Stimulated activated CD4-positive, alpha-beta T cell treated with anti-CD3 and anti-CD28 coated beads, TNF-alpha, amount 100 ng/mL, for 1 hour (primary cell): ENCODE measurements at places on chromosomes 5 and 9.

DNA sequence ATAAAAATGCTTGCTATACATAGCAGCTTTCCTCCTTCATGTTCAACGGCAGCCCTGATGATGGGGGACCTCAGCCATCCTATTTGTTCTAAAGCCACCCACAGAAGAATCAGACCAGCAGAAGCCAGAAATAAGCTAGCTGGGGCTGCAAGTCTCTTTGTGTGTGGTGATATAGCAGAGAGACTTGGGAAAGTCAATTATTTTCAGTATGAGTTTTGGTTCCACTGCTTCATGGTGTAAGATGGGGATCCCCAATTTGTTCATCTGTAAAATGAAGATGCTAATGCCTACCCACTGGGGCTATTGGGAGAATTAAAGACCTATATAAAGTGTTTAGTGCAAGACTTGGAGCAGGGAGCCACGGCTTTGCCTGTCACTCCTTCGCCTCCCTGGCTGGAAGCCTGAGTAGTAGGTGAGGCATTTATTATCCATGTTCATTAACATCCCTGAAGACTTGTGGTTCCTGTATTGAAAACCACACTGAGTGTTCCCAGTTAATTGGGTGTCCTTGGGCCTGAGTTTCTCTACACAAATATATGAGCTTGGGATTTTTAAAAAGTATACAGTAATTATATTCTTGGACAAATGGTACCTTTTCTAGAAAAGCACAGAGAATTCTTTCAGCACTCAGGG lies 210.1 kb upstream of the SLC24A2 start:
- no peak for DNase-seq

- no peak for DNase-seq
Observed at GRCh38 chr5:126122942-126123341, 300.3 kb upstream of the GRAMD2B start.

DNA sequence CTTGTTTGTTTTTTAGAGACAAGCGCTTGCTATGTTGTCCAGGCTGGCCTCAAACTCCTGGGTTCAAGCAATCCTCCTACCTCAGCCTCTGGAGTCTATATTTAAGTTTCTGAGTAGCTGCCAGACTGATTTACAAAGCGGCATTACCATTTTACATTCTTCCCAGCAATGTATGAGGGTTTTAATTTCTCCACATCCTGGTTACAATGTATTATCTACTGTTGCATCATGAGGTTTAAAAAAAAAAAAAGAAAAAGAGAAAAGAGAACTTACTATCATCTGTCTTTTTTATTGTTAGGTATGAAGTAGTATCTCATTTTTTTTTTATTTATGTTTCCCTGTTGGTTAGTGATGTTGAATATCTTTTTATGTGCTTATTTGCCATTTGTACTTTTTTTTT lies 18.9 kb upstream of the CLINT1 start:
- DNase-seq = no peak

- DNase-seq = no peak
Observed at GRCh38 chr5:136907371-136907770, 542.0 kb upstream of the TRPC7 start.

GRCh38 chr5:179533907-179534306 lies 16.4 kb upstream of the RUFY1 start:
- DNase-seq = no peak

- no peak for DNase-seq
Observed at GRCh38 chr9:128886211-128886891, 4.4 kb downstream of the LRRC8A start.

- no peak for DNase-seq
Observed at GRCh38 chr9:131144201-131144600, 18.8 kb downstream of the NUP214 start.

GRCh38 chr9:15135164-15135792 lies 171.7 kb downstream of the TTC39B start:
- no peak for DNase-seq

DNA sequence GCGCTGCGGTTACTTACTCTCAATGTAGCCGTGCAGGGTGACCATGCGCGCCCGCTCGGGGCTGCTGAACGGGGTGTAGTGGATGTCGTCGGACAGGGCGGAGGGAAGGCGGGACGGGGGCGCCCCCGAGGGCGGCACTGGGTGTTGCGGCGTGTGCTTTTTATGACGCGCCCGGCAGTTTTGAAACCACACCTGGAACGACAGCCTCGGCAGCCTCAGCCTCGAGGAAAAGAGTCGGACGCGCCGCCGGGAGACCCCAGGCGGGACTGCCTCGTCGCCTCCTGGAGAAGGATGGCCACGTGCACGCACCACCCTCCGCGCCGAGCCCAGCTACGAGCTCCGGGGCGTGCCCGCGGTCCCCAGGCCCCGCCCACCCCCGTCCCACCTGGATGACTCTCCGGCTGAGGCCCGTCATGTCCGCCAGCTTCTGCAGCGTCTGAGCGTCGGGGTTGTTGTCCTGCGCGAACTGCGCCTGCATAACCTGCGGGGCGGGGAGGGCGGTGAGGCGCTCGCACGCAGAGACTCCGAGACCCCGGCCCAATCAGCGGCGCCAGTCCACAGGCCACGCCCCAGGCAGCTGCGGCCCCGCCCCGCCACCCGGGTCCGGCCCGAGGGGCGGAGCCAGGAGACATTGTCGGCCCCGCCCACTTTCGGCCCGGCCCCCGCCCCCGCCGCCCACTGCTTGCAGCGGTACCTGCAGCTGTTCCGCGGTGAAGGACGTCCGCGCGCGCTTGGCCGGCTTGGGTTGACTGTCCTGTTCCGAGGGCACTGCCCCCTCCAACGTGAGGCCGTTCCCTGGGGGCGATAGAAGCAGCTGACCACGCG lies 15.0 kb downstream of the LHX6 start:
- peak; percentile 36 for DNase-seq

DNA sequence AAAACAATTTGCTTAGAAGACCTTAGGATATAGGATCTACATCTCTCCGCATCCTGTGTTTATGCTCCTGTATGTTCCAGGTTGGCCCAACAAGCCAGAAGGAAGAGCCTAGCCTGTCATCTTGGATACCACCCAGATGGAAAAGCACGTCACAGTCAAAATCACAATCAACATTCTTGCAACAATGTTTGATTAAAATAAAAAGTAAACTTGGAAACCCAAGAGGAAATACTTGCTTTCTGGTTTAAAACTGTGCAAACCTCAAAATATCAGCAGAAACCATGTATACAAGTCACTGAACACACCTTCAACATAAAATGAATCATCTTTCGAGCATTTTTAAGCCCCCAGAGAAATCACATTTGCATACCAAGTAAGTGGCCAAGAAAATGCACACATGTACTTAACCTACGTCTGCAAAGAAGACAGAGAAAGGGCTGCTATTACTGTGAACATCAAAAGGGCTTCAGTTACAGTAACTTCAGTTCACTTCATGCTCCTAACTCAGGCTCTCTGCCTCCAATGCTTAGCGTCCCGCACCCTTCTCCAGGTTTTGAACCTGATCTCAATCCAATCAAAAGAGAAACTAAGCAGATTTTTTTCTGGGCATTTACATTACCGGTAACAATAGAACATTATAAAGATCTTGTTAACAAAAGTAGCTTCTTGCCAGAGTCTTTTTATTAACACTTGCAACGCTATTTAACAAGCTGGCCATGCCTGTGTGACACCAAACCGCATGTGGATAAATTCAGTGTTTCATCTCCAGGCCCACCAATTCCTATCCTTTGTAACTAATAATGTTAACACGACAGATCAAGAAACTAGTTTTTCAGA lies 1.3 kb downstream of the ENC1 start:
- no peak for DNase-seq

- DNase-seq = no peak
Observed at GRCh38 chr5:31992377-31992776, 181.7 kb downstream of the GOLPH3 start.

- DNase-seq = no peak
Observed at GRCh38 chr9:95060234-95060633, 257.3 kb downstream of the FANCC start.

DNA sequence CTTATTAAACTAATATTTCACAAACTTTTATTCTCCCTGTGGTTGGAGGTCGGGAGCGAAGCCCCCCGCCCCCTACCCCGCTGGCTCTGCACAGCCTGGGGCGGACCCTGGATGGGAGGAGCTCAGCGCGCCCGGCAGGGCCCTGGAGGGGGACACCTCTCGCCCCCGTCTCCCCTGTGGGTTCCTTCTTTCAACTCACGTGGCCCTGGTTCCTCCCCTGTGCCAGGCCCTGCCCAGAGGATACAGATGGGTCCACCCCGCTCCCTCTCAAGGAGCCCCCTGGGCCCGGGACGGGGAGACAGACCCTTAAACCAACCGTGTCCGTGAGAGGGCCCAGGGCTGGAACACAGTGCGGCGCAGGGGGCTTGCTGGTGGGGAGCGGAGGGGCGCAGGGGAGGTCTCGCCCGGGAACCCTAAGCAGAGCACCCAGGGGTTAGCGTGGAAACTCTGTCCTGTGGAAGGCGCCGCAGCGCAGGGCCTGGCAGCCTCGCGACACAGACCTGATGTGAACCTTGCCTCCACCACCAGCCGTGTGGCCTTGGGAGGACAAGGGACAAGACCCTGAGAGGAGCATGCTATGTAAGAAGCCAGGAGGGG lies 103.7 kb upstream of the MVB12B start:
- no peak for DNase-seq

- no peak for DNase-seq
Observed at GRCh38 chr9:110776221-110776620, 107.6 kb downstream of the MUSK start.

- no peak for DNase-seq
Observed at GRCh38 chr5:87411973-87412629, 629 bp downstream of the CCNH start.

DNA sequence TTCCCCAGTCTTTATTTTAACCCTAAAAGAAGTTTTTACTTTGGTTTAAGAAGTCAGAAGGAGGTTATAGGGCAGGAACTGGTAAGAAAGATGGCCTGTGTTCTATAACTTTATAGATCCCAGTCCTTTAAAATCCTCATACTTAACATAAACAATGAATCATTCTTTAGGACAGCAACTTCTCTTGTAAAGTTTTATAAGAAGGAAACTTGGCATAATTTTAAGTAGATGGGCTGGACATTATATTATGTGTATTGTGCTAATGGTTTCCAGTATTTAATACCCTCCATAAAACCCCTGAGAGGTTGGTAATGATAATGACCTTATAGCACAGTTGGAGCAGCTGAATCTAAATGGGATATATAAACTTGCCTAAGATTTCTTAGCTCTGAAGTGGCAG lies 247.2 kb downstream of the FAM170A start:
- no peak for DNase-seq

GRCh38 chr5:151028717-151029116 lies 8.3 kb downstream of the GPX3 start:
- DNase-seq = no peak

GRCh38 chr5:136538534-136538933 lies 173.2 kb upstream of the TRPC7 start:
- DNase-seq = no peak

DNA sequence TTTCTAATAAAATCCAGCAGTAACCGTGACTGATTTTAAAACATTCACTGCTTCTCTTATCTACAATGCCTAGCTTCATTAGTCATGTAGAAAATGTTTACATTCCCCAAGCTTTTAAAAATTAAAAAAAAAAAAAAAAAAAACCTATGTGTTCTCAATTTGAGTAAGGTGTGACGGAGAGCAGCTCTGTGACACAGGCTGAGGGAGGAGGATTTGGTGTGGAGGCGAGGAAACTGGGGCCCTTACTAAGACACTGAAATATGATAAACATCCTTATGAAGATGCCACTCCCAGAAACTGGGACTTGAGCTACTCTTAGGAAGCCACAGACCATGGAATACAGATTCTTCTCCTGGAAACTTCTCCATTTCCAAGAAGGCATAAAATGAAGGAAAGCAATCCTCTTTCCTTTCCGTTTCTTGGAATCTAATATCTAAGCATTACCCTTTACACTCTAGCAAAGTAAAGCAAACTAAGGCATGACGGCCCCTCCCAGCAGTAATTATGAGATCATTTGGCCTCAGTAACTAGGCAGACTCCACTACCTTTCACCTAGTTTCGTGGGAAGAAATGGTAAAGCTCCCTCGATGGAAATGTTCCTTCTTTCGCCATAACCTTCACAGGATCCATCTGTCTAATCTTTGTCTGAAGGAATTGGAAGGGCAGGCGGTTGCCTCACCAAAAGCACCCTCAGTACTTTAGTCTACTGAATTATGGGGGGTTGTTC lies 23.5 kb downstream of the GRAMD2B start:
- DNase-seq = no peak

DNA sequence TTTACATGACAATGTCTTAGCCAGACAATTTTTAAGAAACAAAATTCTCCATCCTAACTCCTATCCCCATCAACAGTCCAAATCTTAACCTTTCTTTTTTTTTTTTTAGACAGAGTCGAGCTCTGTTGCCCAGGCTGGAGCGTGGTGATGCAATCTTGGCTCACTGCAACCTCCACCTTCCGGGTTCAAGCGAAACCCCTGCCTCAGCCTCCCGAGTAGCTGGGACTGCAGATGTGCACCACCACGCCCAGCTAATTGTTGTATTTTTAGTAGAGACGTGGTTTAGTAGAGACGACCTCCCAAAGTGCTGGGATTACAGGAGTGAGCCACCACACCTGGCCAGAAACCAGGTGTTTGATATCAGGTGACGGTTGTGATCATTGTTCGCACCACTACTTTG lies 10.2 kb downstream of the ABL1 start:
- DNase-seq = no peak

- DNase-seq = no peak
Observed at GRCh38 chr5:73652391-73652790, 26.4 kb downstream of the ARHGEF28 start.

DNA sequence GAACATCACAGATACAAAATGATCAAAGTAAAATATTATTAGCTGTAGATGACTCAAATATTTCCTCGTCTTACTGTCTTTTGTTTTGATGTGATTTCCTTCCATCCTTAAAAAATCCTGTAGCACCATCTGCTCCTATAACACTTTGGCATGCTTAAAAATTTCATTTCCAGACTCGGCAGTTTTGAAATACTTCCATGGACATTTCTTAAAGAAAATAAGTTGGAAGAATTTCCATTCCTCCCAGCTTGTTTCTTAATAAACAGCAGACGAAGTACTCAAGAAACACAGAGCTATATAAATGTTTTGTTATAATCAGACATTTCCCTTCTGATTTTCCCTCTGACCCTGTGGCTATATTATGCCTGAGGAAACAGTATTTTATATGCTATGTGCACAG lies 41.2 kb upstream of the SVEP1 start:
- no peak for DNase-seq

DNA sequence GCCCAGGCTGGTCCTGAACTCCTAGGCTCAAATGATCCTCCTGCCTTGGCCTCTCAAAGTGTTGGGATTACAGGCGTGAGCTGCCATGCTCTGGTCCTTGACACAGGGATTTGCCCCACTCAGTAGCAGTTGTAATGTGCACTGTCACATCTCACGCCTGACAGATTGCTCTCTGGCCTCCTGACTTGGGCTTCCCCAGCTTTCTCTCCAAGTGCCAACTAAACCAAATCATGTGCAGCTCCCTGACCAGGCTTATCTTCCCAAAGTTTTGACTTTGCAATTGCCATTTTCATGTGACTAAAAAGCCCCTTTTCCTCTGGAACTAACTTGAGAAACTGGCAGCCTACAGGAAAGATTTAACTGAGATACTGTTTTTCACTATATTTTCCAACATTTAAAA lies 10.7 kb downstream of the RPL26L1 start:
- DNase-seq = no peak

DNA sequence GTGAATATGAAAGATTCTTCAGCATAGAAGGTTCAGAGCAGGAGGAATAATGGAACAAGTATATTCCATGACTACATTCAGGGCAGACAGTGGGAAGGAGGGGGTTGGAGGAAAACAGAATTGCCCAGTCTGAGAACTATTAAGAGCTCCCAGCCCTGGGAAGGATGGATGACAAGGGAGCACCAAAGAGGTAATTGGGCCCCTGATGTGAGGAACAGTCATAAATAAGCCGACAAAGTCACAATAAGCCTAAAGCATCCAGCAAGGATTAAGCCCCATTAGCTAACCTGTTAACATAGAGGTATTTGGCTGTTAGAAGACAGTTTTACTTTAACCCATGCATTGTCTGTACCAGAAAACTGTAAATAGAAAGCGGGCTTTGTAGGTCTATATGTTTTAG lies 348.7 kb upstream of the SEMA6A start:
- no peak for DNase-seq
